Mesothelial cell of epicardium (in vitro differentiated cells): ENCODE measurements at places on chromosomes 7 and 10.

DNA sequence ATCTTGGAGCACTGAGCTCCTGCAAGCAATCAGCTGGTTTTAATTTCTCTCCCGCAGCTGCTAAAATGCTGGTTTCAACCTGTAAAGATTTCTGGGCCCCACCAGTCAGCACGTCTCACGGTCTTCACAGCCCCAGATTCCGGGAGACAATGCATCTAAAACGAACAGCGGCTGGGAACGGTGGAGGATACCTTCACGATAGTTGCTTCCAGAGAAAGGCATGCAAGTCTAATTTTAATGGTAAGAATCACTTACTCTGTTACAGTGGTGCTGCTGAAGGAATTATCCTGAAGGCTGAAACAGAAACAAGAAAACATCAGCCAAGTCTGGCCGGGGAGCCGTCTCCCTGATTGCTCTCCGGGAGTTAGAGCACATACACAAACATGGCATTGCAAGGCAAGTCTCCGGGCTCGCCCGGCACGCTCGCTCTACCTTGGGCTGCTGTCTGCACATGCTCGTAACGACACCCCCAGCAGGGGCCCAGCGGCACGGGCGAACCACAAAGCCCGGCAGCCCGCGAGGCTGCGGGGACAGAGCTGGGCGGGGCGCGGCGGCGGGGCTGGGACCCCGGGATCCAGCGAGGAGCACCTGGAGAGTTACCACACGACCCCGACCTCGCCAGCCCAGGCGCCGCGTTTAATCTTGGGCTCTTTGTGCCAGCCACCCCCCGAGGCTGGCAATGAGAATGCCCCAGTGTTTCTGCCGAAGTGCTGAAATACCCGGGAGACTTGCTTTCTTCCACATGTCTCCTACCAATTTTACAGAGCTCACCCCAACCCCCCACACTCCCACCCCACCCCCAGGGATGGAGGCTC is at the start of gene FAM13C:
Gene FAM13C, minus strand, starts transcription at position 406 of the 815 bp plus-strand sequence. Its CDS starts 89 bp downstream, at position 317.
- H3K27ac ChIP-seq, result peak within 1 kb of the TSS; percentile 48
- peak; percentile 76 for DNase-seq
- H3K36me3 ChIP-seq, result no peaks in the 10 kb centered on the region
- peak within 1 kb of the TSS; percentile 69 for H3K4me3 ChIP-seq
- H3K27me3 ChIP-seq, result peaks cover 23% of the 10 kb centered on the region

GRCh38 chr7:118349604-118350003 is 125.1 kb downstream of the ANKRD7 start:
- no peaks in the 10 kb centered on the region for H3K36me3 ChIP-seq
- no peak for DNase-seq
- H3K27me3 ChIP-seq, result no peaks in the 10 kb centered on the region
- H3K4me3 ChIP-seq, result no peak overlapping the region

DNA sequence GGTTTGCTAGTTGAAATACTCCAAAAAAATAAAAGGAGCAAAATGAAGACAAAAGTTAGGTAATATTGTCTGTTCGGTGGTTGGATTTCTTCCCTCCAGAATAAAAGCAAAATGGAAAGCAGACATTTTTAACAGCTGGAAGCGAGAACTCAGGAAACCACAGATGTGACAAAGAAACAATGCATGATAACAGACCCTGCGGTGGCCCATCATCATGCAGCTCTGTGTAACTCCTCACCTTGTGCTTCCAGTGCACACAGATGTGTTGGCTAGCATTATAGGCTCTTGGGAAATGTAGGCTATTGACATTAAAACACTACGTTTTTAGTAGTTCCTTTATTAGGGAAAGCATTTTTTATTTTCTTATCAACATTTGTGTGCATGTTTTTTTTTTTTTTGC is 53.9 kb upstream of the ARL4A start:
- no peak for DNase-seq
- peaks cover 52% of the 10 kb centered on the region for H3K4me1 ChIP-seq
- no peak overlapping the region for H3K27ac ChIP-seq
- H3K4me3 ChIP-seq, result no peak overlapping the region

DNA sequence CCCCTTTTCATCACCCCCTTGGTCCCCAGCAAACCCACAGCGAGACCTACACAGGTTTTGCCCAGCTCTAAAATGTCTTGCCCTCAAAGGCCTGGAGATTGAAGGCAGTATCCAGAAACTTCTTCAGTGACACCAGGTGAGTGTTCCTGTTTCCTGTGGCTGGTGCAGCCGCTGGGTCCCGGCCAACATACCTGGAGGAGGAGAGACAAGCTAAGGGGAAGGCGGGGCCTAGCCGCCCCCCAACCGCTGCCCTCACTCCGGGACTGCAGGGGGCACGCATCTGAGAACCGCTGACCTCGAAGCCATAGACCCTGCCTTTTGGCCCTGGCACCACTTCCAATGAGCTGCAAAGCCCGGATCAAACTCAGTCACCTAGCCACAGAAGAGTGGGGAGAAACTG is 27.0 kb downstream of the OGDHL start:
- no peak overlapping the region for H3K27ac ChIP-seq
- H3K36me3 ChIP-seq, result no peaks in the 10 kb centered on the region
- DNase-seq, result no peak
- H3K4me1 ChIP-seq, result no peaks in the 10 kb centered on the region
- no peak overlapping the region for H3K4me3 ChIP-seq

- no peaks in the 10 kb centered on the region for H3K4me1 ChIP-seq
- no peak overlapping the region for H3K27ac ChIP-seq
- H3K36me3 ChIP-seq, result no peaks in the 10 kb centered on the region
- H3K4me3 ChIP-seq, result no peak overlapping the region
Observed at GRCh38 chr10:101250136-101250535, 20.9 kb upstream of the LBX1 start.

GRCh38 chr10:43354879-43355380 is 16.5 kb upstream of the FXYD4 start:
- H3K36me3 ChIP-seq, result no peaks in the 10 kb centered on the region
- peaks cover 38% of the 10 kb centered on the region for H3K4me1 ChIP-seq
- H3K4me3 ChIP-seq, result no peak overlapping the region
- H3K27ac ChIP-seq, result peak overlapping the region; percentile 4
- peaks cover 6% of the 10 kb centered on the region for H3K27me3 ChIP-seq

DNA sequence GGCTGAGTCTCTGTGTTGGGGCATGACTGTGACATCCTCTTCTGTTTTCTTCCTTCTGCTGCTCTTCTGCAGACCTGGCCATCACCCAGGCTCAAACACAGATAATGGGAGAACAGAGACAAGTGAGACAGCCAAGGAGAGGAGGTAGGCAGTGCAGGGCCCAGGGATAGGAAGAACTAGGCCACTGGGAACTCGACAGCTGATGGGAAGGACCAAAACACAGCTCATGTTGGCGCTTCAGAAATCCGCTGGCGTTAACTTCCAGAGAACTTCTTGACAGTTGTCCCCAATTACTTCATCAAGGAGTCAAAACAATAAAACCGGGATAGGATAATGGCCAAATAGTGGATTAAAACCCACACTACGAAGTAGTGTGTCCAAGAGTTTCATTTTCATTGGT is 97.0 kb upstream of the PALS2 start:
- no peak for DNase-seq
- H3K4me1 ChIP-seq, result peaks cover 8% of the 10 kb centered on the region
- no peak overlapping the region for H3K4me3 ChIP-seq
- peaks cover 2% of the 10 kb centered on the region for H3K27me3 ChIP-seq

- no peak overlapping the region for H3K4me3 ChIP-seq
- no peak overlapping the region for H3K27ac ChIP-seq
- H3K36me3 ChIP-seq, result no peaks in the 10 kb centered on the region
- no peaks in the 10 kb centered on the region for H3K27me3 ChIP-seq
- no peak for DNase-seq
Observed at GRCh38 chr7:115549910-115550309, 480.7 kb downstream of the TFEC start.

DNA sequence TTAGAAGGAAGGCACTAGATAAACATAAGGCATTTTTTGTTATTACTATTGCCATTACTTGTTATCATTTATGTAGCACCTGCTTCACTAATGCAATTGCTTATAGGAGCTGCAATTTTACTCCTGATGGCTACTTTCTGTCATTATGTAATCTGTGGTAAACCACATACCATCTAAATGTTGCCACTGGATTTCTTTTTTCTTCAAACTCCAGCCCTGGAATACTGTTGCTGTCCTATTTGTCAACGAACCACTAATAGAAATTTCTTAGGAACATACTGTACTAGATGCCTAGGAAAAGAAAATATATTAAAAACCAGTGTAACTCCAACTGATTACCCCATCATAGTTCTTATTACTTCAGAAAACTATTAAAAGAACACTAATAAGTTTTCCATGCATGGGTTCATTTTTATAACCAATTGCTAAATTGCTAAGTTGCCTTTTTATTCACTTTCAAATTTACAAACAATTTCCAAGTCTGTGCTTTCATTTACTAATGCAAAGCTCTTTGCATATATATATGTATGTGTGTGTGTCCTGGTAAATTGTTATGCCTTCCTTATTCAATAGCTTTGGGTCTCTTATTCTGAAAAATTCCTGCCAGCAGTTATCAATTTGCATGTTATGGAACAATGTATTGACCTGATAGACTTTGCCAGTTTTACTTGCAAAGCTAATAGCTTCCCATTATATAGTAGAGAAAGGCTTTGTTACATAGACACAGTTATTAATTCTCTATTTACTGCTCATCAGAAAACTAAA is 287.4 kb downstream of the EXOC4 start:
- H3K4me3 ChIP-seq, result no peak overlapping the region
- no peak overlapping the region for H3K27ac ChIP-seq
- no peak for DNase-seq
- peaks cover 1% of the 10 kb centered on the region for H3K4me1 ChIP-seq

GRCh38 chr10:102133373-102134195 is 744 bp downstream of the PPRC1 start:
- H3K27me3 ChIP-seq, result no peaks in the 10 kb centered on the region
- H3K27ac ChIP-seq, result peak overlapping the region; percentile 99
- H3K36me3 ChIP-seq, result no peaks in the 10 kb centered on the region
- peak overlapping the region; percentile 97 for H3K4me3 ChIP-seq
- peak; percentile 78 for DNase-seq

GRCh38 chr7:41104631-41105030 is 598.3 kb downstream of the INHBA start:
- no peak overlapping the region for H3K4me3 ChIP-seq
- no peak for DNase-seq
- H3K27ac ChIP-seq, result no peak overlapping the region
- H3K4me1 ChIP-seq, result peaks cover 41% of the 10 kb centered on the region
- peaks cover 2% of the 10 kb centered on the region for H3K36me3 ChIP-seq

DNA sequence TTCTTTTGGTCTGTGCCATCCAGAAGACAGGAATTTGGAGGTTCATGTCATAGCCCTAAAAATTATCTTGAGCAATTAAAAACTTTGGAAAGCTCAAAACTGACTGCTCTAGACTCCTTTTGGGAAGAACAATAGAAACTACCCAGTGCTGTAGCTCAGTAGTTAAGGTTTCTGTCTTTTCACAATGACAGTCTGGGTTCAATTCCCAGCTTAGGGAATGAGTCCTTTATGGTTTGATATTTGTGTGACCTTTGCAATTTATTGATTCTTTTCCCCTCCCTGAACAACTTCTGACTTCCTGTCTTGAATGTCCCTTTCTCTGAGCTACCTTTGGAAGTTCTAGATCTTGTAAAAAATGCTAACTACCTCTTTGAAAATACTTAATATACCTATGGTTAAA is 603.3 kb upstream of the IGFBP3 start:
- peaks cover 2% of the 10 kb centered on the region for H3K4me1 ChIP-seq
- peaks cover 15% of the 10 kb centered on the region for H3K36me3 ChIP-seq
- no peak overlapping the region for H3K4me3 ChIP-seq

DNA sequence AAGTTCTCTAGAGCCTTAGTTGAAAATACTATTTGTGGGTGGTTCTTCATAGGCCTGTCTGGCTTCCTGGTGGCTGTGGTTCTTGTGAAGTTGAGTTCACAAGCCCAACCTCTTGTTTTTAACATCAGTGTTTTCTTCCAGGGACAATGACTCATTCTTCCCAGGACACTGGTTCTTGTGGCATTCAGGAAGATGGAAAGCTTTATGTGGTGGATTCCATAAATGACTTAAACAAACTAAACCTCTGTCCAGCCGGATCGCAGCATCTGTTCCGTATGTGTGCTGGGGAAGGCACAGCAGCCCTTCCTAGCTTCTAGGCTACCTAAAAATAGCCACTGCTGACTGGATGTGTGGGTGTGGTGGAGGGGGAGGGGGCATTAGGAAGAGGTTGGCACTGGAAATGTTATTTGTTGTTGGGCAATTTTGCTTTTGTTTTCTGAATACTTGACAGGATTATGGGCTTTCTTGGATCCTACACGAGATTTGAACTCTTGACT is 3.9 kb downstream of the LSMEM1 start:
- peaks cover 7% of the 10 kb centered on the region for H3K36me3 ChIP-seq
- no peak overlapping the region for H3K27ac ChIP-seq
- DNase-seq, result no peak
- no peak overlapping the region for H3K4me3 ChIP-seq
- H3K27me3 ChIP-seq, result no peaks in the 10 kb centered on the region

DNA sequence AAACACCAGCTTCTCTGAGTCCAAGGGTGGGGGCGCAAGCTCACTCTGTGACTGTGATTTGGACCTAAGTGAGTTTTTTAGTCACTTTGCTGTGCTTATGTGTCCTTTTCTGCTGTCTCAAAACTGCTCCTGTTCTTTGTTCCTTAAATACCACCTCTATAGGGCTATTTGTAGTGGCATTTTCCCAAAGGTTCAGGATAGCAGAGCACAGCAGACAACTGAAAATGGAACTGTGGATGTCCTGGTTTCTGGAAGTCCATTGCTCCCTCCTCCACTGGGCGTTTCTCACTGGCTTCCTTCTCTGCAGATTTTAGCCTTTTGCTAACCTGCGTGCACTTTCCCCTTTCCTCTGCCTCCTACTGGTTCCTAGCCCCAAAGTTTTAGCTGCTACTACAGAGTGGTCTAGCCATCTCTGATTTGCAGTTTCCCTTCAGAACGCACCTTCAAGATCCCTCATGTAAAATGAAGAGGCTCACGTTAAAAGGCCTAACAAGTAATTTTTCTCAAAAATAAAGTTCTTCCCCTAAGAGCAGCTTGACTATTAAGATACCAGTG is 25.6 kb downstream of the BLVRA start:
- no peaks in the 10 kb centered on the region for H3K27me3 ChIP-seq
- peaks cover 21% of the 10 kb centered on the region for H3K4me1 ChIP-seq
- no peak overlapping the region for H3K4me3 ChIP-seq
- peak overlapping the region; percentile 67 for H3K27ac ChIP-seq
- no peak for DNase-seq

DNA sequence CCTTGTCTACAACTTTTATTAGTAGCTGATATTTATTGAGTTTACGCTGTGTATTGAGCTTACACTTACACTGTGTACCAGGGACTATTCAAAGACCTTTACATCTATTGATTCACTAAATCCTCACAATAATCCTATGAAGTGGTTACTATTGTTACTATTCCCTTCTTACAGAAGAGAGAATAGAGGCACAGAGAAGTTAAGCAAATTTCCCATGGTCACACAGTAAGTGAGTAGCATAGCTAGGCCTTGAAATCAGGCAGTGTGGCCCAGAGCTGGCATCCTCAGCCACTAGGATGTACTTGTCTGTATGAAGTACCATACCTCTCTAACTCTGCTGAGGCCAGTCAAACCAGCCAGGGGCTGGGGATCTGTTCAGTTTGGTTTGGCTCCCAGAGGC is 7.6 kb downstream of the COL13A1 start:
- peaks cover 12% of the 10 kb centered on the region for H3K4me1 ChIP-seq
- no peak for DNase-seq
- H3K27me3 ChIP-seq, result peaks cover 16% of the 10 kb centered on the region

- no peak for DNase-seq
- H3K27ac ChIP-seq, result no peak overlapping the region
- H3K4me1 ChIP-seq, result peaks cover 1% of the 10 kb centered on the region
- peaks cover 3% of the 10 kb centered on the region for H3K36me3 ChIP-seq
Observed at GRCh38 chr10:70615784-70616522, 13.4 kb upstream of the PRF1 start.

- H3K36me3 ChIP-seq, result no peaks in the 10 kb centered on the region
- no peak overlapping the region for H3K27ac ChIP-seq
- H3K4me3 ChIP-seq, result no peak overlapping the region
- no peak for DNase-seq
- H3K27me3 ChIP-seq, result no peaks in the 10 kb centered on the region
- H3K4me1 ChIP-seq, result peaks cover 9% of the 10 kb centered on the region
Observed at GRCh38 chr10:33967606-33968120, 633.2 kb upstream of the NRP1 start.
